ENCODE measurements at places on chromosomes 6 and 20.
A peak's percentile ranks its signal among the peaks of the same experiment; 100 is the strongest.

DNA sequence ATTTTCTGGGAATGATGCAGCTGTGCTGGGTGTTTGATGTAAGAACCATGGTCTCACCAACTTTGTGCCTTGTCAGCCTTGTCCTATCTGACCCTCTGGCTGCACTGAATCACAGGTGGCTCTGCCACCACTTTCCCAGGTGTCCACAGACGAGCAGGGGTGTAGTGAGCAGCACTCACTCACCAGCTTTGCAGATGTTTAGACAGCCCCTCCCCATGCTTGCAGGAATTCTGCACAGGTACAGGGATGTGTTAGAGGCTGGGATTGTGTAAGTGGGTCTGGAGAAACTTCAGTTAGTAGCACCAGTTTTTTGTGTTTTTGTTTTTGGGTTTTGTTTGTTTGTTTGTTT is 88.2 kb upstream of the NAA20 start:
- DNase-seq, result no peak

- no peak for DNase-seq
These were observed 47.5 kb downstream of the RALGAPA2 start for GRCh38 chr20:20664795-20665589.

- DNase-seq, result peak; percentile 16
These were observed 584 bp downstream of the KIF13A start for GRCh38 chr6:17986656-17987446.

GRCh38 chr20:17664025-17664633 is 17.9 kb downstream of the RRBP1 start:
- DNase-seq, result no peak

- DNase-seq, result no peak
These were observed 314.7 kb upstream of the PRDM1 start for GRCh38 chr6:105771313-105771970.
